ENCODE measurements at places on chromosomes 5 and 9.
A peak's percentile ranks its signal among the peaks of the same experiment; 100 is the strongest.

DNA sequence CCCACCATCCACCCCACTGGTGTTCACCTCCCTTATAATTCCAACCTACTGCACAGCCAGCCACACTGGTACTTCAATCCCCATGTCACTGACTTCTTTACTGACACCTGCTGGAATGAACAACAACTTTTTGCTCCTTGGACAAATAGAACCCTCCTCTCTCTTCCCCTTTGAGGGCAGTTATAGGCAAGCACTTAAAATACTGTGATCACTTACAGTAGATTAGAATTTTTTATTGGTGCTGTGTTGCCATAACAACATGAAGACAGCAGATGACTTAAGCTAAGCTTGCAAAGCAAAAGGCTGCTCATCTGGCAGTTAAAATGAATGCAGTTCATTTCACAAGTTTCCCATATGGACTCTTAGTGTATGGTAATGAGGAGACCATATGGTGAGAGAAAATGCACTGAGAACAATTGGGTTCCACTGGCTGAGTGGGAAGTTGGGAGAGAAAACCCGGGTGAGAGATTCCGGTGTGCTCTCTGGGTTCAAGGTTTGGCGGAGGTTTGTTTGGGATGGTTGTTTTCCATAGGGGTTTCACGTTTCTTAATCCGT, 374.3 kb downstream of the EBF1 start:
- no peak for DNase-seq

DNA sequence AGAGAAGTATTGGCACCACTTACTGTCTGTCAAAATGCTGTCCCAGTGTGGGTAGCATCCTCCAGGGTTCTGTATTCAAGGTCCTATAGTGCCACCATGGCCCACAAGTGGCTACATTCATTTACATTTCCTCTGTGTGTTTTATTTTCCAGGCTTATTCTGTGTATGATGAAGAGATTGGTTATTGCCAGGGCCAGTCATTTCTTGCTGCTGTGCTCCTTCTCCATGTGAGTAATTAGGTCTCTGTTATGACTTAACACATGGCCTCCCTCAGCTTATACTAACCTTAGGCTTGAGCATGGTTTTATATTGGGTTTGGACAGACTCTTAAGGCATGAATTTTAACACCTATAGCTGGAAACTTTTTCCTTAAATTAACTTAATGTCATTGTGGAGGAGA, 36.7 kb downstream of the GPR21 start:
- DNase-seq, result no peak

DNA sequence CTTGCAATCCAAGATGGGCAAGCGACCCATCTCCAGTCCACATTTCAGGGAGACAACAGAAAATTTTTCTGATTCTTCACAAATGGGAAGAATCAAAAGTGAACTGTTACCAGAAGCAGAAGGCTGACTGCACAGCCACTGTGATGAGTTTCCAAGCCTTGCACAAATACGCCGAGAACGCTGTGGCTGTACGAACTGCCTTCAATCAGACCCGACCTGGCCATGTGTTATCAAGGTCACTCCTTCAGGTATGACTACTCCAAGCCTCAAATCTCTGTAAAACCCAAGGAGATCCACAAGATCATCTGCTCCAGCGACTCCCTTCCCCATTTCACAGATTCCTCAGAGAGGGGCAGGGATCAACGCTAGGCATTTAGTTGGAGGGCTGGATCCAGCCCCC, 26.9 kb downstream of the RAPGEF1 start:
- no peak for DNase-seq

DNA sequence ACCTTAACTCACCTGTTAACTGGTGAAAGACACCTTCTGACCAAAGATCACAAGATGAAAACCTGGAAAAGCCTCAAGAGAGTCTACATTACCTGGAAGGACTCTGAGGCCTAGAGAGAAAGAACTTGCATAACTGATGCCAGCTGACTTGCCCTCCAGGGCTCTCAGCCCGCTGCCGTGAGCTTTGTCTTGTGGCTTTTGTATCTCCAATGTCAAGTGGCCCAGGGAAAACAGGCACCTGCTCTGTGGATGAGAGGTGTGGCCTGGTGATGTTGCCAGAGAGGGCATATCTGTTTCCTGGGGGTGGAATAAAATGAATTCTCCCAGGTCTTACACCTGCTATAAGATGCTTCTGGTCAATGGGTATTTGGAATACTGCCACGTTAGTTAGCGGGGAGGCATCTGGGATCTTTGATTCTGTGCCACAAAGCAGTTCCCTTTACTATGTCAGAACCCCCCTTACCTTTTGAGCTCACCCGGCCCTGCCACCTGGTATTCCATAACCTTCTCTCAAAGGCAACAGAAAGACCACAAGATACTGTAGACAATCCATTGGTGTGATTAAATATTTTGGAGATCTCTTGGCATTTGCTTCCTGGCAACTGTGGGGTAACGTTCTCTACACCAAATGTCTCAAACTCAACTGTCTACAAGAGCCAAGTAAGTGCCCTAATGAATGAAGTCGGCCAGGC, 54.9 kb upstream of the N4BP3 start:
- DNase-seq, result no peak

GRCh38 chr9:88816141-88816540, 175.1 kb upstream of the S1PR3 start:
- DNase-seq, result no peak

GRCh38 chr5:393846-394275, 49.1 kb upstream of the EXOC3 start:
- DNase-seq, result no peak

GRCh38 chr5:140926443-140927227, 536 bp downstream of the PCDHAC1 start:
- DNase-seq, result peak; percentile 28

GRCh38 chr9:134175808-134176598, 11.6 kb upstream of the RNU6ATAC start:
- no peak for DNase-seq

DNA sequence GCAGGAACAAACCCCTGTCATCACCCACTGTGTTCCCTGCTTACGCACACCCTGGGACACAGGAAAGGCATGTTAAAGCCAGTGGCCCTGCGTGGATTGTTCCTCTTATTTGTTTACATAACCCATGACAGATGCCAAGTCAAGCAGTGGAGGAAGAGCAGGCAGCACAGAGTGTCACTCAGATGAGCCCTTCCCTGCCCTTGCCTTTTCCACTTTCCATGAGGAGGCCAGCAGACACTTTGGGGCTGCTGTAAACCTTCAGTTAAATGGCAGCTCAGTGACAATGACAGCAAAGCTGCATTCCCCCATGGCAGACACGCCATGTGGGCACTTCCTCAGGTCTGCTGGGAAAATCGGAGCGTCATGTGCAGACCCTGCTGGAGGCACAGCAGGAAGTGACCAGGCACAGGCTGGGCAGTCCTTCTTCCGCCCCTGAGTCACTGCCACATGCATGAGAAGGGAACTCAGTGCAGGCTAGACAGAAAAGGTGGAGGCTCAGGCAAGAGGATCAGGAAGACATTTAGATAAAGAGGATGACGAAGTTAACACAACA, 216.8 kb upstream of the PIK3R1 start:
- no peak for DNase-seq

DNA sequence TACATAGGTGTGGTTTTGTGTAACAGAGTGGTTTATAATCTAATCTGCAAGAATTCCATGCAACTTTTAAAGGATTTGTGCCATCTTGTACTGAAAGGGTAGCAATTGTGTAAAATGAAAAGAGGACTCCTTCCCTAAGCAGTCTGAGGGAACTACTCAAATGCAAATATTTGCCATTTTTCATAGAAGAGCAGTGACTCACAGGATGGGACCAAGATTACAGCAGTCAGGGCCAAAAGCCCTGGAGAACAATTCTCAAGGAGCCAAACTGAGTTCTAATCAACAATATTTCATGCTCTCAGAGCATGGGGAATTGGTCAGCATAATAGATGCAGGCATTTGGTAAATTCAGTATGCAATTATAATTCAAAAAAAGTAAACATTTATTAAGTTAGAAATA, 495.8 kb downstream of the CHSY3 start:
- DNase-seq, result no peak

DNA sequence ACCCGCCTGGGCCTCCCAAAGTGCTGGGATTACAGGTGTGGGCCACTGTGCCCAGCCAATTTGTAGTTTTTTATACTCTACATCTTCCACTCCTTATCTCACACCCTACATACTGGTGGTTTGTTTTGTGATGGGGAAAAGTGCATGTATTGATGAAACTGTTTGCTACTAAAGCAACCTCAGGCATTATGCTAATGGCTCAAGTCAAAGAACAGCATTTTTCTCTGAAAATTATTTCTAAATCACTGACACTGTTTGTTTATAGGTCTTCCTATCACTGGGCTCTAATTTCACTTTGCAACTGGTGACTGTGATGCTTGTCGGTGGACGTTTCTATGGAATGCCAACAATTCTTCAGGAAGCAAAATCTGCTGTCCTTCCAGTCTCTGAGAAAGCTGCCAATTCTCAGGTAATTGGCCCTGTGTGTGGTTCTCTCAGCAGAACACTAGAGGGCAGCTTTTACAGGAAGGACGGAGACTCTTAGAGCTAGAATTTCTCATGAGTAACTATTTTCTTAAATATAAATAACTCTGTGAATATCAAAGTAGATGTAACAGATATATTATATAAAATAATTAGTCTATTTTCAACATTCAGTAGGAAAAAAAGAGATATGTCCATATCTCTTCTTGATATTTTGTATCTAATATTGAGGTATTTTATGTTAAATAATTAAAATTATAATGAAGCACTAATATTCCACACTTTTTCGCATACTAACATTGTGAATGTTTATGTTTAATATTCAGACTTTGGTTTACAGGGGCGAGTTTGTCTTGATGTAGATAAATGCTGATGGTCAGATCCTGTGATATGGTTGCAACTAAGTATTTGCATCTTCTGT, 244.1 kb downstream of the ADGRV1 start:
- DNase-seq, result no peak

DNA sequence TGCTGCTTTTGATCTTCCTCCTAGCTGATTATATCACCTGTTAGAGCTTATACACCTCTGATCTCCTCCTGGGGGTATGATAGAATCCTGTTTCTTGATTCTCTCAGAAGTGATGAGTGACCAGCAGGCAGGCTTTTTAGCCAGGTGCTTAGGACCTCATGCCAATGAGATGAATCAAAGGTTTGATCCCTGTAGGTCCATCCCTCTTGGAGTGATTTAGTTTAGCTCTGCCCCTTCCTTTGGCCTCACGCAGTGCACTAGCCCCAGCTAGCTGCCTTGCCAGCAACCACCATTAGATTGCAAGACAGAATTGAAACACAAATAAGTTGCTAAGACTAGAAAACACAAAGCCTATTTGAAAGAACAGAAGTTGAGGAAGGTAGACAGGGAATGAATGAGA, 84.4 kb downstream of the ZSWIM6 start:
- DNase-seq, result no peak

GRCh38 chr5:151924564-151925301, at the start of gene GLRA1:
Gene GLRA1 (minus strand): TSS chr5:151924851. CDS start chr5:151924549, 302 bp downstream.
- peak; percentile 56 for DNase-seq

DNA sequence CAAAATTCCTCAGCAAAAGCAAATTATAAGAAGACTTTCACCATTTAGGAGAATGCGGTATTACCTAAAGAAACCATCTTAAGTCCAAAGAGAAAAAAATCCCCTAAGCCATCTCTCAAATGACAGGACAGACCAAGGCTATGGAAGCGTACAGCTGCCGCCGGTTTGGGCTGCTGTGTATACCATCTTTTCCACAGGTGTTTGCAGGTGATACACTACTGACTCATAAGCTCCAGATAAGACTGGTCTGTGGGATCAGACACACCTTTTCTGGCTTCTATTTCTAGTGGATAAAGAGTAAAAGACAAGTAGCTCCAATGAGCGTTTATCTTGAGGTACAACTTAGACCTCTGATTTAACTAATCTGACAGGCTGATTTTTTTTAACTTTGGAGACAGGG, 7.7 kb downstream of the CDKN2AIPNL start:
- no peak for DNase-seq

GRCh38 chr5:17343675-17344074, 126.2 kb downstream of the BASP1 start:
- DNase-seq, result no peak

- DNase-seq, result no peak
Measured at GRCh38 chr5:32276173-32276853, 36.4 kb downstream of the MTMR12 start.

- DNase-seq, result no peak
Measured at GRCh38 chr5:160850421-160850820, 1.6 kb downstream of the ATP10B start.

DNA sequence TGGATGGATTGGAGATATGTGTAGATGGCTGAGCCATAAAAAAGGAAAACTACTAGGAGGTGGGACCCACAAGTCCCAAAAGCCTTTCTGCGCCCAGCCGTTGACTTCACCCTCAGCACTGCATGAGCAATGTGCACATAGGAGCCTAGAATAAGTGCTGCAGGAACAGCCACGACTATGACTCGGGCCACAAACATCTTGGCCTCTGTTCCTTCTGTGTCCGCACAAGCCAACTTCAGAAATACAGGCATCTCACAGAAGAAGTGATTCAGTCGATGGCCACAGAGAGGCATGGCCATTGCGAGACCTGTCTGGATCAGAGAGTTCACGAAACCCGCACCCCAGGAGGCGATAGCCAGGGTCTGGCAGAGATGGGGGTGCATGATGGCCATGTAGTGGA, 587 bp downstream of the OR2Y1 start:
- DNase-seq, result no peak

- no peak for DNase-seq
Measured at GRCh38 chr5:178547052-178547666, 43.0 kb downstream of the COL23A1 start.

GRCh38 chr5:142465476-142465875, 140.7 kb upstream of the SPRY4 start:
- no peak for DNase-seq

DNA sequence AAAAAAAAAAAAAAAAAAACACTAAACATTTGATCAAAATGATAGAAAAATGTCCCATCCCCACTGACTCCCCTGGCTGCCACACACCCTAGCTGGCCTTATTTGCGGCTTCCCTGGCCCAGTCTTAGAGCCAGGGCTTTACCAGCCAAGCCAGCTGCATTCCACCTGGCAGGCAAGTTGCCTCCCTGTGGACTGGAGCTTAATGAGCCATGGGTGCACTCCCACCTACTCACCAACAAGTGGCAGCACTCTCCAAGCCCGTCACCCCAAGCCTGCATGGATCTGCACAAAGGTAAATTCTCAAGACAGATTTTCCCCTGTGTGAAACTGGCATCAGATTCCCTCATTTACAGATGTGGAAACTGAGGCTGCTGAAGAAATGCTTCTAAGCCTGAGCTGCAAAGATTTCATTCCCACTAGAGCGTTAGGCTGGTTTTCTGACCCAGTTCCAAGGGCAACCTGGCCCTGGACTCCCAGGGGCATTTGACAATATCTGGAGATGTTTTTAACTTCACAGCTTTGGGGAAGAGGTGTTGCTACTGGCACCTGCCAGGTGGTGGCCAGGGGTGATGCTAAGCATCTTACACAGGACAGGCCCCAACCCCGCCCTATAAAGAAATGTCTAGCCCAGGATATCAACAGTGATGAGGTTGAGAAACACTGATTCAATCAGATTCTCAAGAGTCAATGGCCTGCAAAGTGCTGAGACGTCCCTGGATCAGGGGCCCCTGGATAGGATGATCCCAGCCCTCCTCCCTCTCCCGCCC, 21.9 kb upstream of the VDAC1 start:
- DNase-seq, result peak; percentile 54

All from stimulated activated CD4-positive, alpha-beta T cell treated with anti-CD3 and anti-CD28 coated beads, Interleukin-4, amount 100 ng/mL, for 1 hour (primary cell).